ENCODE measurements at places on chromosomes 2 and 18.

DNA sequence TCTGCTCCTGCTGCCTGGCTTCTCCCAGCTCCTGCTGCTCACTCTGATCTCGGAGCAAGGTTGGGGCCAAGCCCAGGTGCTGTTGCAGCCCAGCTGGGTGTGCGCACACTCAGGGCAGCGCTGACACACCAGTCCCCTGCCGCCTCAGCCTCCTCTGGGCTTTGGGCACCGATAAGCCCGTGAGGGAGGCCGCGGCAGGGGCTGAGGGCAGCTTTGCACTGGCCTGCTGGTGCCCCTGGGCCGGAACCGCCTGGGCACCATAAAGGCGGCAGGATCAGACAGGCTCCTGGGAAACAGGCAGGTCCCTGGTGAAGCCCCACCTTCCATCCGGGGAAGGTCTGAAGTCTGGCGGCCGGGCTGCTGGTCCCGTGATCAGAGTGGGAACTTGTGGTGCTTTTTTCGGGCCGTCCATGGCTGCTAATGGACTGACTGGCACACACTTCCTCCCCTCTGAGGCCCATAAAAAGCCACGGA, 14.1 kb upstream of the EML6 start:
- DNase-seq: no peak

DNA sequence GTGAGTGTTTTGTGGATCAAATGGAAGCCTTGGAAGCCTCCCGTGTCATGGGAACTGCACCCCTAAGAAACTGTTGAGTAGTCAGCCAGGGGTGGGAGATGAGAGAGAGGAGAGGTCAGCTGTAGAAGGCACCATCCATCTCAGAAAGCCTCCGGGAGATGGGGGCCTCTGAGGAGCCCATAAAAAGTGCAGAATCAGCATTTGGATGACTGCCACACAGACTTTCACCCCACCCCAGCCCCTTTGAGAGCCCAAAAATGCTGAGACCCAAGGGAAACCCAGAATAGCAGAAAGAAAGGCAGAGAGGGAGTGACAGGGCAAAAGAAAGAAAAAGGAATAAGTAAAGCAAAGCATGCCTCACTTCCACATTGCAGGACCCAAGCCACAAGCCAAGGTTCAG, 443.1 kb upstream of the ZEB2 start:
- DNase-seq: no peak

- no peak for DNase-seq
Observed at GRCh38 chr18:34738175-34738894, 28.2 kb downstream of the DTNA start.

DNA sequence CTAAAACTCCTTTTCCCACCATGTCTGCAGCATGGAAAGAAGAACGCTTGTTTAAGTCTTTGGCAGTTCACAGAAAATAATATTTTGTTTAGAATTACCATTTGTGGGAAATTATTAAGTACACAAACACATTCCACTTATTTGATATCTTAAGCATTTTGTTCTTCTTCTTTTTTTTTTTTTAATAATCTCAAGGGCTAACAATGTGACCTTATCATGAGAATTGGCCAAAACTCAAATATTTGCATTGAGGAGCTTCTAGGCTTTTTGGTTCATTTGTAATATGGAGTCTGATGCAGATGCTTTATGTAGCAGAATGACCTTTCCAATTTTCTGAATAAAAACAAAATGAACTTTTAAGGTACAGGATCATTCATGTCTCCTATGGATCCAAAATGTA, 555.0 kb downstream of the ZEB2 start:
- DNase-seq: no peak

DNA sequence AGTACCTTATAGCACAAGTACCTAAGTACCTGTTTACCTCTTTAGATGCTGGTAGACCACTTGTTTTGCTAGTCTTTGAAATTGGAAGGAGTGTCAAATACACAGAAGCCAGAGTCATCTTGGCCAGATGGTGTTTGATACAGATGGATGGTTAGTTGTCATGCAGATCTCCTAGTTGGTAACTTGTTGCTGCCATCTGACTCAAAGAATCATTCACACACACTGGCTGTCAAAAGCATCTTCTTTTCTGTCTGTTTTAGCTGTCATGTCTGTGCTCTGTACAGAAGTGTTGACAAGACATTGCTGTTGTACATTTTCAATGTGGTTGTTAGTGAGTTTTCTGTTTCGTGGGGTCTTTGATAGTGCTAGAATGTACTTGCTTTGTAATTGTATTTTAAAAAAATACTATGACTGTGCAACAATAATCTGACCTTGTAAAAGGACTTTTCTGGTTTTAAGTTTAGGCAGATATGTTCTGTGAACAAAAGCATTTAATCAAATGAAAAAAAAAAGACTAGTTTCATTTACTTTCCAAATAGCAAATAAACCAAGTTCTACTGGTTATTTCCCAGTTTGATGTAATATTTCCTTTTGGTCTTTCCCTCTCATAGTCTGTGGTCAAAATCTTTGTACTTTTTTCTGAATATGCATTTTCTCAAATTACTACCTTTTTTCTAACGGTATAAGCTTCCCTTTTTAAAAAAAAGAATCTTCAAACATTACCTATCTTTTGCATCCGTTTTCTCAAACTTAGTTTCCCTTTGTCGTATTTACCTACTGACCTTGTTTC, 39.9 kb downstream of the TANK start:
- peak; percentile 11 for DNase-seq

GRCh38 chr2:44679584-44679983, 261.9 kb upstream of the SIX3 start:
- no peak for DNase-seq

All from GM10248 (cell line).